ENCODE measurements at places on chromosomes 5 and 9.

GRCh38 chr5:151264113-151264512, 11.1 kb downstream of the GM2A start:
- no peak for DNase-seq

DNA sequence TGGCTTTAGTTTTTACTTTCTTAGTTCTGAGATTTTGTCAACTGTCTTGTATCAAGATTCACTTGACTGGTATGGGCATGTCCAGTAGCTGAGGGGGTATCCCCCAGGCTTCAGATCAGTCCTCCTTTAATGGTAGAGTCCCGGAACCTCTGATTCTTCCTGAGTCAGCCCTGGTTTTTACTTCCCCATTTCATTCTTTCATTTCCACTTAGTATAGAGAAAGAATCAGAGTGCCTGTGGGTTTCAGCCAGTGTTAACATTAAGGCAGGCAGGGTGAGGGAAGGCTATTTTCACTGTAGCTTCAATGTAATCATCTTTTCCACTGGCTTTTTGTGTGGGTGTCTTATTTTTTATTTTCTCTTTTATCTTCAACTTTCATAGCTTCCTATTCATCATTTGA, 8.3 kb upstream of the COMMD10 start:
- DNase-seq: no peak

- DNase-seq: no peak
These were observed 687.9 kb upstream of the RGMB start for GRCh38 chr5:98085593-98085992.

DNA sequence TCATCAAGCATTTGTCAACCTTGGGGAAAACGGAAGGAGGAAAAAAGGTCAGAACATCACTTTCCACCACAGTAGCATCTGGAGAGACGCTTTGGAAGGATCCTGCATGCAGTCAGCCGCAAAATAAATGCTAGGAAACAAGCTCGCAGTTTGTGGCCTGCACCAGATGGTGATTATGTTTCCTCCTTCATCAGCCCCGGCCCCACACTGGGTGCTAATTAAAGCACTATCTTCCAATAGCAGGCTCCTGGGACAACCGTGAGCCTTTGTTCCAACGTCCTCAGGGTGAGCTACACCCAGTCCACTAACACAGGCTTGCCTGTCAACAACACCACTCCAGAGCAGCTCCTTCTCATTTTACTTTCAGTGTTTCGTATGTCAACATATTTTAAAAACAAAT, 64.0 kb downstream of the RNF130 start:
- no peak for DNase-seq

DNA sequence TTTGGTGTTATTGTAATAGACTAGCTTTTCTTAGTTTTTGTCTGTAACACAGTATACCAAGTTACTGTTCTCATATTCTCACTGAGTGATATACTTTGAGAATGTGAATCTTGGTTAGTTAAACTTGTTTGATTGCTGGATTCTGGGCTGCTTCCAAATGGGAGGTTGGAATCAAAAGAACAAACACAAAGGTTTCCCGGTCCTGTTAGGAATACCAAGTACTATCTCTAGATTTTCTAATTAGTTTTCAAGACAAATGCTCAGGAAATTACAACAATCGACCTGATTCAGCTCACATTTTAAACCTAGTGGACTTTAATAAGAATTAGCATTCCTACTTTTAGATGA, 244.3 kb downstream of the CSNK1G3 start:
- DNase-seq: no peak

- DNase-seq: no peak
These were observed 125.6 kb downstream of the ALDH1A1 start for GRCh38 chr9:72826996-72827949.

GRCh38 chr9:132201780-132202703, 40.2 kb downstream of the NTNG2 start:
- no peak for DNase-seq

- DNase-seq: no peak
These were observed 15.5 kb downstream of the SIL1 start for GRCh38 chr5:139182528-139183296.

GRCh38 chr5:15544039-15544438, 44.1 kb downstream of the FBXL7 start:
- no peak for DNase-seq

DNA sequence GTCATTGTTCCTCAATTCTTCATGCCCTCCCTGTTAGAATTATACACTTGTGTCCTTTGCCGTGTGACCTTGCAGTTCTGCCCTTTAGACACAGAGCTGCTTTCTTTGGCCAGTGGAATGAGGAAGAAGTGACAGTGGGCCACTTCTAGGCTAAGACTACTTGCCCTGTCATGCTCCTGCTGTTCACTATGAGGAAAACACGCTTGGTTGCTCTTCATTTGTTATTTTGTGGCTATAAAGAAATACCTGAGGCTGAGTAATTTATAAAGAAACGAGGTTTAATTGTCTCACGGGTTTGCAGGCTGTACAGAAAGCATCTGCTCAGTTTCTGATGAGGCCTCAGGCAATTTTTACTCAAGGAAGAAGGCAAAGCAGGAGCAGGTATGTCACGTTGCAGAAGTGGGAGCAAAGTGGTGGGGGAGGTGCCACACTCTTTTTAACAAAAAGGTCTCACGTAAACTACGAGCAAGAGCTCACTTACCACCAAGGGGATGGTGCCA, 279.1 kb upstream of the DMAC1 start:
- DNase-seq: no peak

- DNase-seq: no peak
These were observed 304.9 kb downstream of the TMEM167A start for GRCh38 chr5:82772281-82772680.

- DNase-seq: peak; percentile 69
These were observed 28.3 kb downstream of the TCF7 start for GRCh38 chr5:134142806-134143205.

GRCh38 chr5:165272436-165272835, 1767.0 kb downstream of the MAT2B start:
- DNase-seq: no peak

DNA sequence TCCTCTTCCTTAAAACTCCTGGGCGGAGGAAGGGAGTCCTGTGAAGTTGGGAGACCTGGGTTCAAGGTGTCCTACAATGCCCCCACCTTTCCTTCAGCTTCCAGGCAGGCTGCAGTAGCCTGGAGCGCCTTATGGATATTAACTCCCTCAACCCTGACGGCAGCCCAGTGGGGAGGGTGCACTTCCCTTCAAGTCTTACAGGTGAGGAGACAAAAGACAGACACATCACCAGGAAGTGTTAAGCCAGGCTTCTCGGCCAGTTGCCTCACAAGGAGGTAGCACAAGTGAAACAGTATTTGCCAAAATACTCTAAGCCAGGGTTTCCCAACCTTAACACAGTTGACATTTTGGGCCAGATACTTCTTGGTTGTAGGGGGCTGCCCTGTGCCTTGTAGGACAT, 4.2 kb downstream of the TRIM7 start:
- peak; percentile 14 for DNase-seq

DNA sequence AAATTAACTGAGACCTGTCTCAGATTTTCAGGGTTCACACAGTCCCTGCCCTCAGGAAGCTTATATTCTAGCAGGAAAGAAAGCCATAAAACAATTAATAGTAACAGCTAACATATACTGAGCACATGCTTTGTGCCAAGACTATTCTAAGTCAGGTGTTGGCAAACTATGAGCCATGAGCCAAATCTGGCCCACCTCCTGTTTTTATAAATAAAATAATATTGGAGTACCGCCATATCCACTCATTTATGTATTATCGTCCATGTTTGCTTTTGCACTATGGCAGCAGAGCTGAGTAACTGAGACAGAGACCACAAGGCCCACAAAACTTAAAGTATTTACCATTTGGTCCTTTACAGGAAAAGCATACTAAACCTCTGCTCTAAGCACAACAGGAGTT, 83.3 kb upstream of the TRIO start:
- no peak for DNase-seq

DNA sequence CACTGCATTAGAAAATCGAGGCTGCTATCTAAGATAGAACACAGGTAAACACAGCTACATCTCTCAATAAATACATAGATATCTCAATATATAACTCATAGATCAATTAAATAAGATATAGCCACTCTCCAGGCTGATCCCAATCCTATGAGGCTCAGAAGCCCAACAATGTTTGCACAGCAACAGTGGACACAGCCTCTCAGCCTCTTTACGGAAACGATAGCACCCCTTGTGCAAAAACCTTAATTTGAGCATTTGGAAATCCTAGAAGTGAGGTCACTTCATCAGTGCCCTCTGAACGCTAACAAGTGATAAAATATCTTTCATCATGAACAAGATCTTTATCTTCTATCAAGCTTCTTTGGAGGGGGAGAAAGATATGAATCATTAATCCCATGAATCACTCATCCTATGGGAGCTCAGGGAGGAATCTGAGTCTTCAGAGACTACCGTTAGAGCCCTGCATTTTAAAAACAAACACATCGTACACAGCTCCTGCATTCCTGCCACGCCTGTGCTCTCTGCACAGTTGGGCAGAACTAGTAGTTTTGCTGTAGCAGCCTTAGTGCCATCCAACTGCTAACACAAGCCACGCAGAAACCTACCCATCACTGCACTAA, 71.4 kb downstream of the MED27 start:
- DNase-seq: no peak

GRCh38 chr9:80375477-80375876, 803.7 kb downstream of the TLE4 start:
- DNase-seq: no peak

GRCh38 chr5:96821260-96821916, 13.6 kb upstream of the ERAP1 start:
- no peak for DNase-seq

DNA sequence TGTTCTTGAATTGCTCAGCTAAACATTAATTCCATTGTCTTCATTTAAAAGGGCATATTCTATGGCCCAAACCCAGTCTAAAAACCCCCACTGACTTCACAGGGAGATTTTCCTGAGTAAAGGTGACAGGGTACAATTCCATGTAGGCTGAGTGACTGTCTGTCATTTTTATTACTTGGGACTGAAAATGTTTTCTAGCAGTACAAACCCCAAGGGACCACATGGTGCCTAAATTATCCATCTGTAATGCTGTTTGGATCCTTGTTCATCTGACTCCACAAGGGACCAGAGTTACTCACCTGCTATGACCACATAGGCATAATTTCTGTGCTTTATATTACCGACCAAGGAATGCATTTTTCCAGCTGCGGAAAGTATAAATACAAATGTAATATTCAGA, 349.1 kb downstream of the ZNF608 start:
- no peak for DNase-seq

- DNase-seq: no peak
These were observed 44.9 kb downstream of the NKD2 start for GRCh38 chr5:1053391-1054017.

- no peak for DNase-seq
These were observed 490.8 kb downstream of the RASEF start for GRCh38 chr9:82572146-82572545.

DNA sequence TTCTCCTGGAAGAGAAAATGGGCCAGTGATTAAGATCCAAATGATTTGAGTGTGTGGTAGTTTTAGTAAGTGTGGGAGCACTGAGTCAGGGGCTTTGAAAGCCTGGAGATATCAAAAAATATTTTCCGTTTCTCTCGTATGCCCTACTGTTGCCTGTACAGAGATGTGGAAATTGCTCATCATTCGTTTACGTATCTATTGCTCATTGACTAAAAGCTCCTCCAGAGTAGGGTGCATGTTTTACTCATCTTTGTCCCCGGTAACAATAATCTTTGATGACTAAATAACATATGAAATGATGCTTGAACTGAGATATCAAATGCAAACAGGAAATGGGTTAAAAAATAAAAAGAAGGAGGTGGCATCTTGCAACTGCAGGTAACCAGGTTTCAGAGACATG, 114.2 kb upstream of the FST start:
- no peak for DNase-seq

- no peak for DNase-seq
These were observed 97.5 kb downstream of the PHF2 start for GRCh38 chr9:93673839-93674334.

DNA sequence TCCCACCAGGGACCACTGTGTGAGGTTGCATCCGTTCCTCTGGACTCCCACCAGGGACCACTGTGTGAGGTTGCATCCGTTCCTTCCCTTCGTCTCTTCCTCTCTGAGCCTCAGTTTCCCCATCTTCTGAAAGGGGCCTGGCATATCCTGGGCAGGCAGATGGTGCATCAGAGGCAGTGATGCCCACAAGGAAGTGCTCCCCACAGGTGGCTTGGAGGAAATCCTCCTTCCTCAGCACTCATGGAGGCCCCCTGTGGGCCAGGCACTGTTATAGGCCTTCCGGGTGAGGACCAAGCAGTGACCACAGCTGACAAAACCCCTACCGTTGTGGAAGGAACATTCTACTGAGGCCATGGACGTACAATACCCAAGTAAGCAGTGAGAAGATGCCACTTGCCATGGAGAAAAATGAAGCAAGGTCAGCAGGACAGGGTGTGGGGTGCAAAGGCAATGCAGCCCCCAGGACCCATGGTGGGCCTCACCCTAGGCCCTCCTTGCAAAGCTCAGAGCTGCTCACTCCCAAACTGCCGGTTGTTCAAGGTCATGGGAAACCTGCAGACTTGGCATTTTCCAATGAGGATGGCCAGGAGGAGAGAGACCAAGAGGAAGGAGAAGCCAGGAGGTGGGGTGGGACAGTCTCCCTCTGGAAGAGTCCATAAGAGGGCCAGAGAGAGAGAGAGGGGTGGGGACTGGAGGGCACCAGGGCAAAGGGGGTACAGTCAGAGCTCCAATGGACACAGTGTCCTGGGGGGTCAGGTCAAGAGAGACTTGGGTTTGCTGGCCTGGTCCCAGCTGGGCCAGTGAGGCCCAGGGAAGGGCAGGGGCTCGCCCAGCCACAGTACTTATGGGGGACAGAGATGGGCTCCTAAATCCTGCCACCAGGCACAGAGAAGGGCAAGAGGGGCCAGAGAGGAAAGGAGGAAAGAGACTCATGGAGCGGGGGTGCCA, 51.1 kb downstream of the C9orf50 start:
- no peak for DNase-seq

DNA sequence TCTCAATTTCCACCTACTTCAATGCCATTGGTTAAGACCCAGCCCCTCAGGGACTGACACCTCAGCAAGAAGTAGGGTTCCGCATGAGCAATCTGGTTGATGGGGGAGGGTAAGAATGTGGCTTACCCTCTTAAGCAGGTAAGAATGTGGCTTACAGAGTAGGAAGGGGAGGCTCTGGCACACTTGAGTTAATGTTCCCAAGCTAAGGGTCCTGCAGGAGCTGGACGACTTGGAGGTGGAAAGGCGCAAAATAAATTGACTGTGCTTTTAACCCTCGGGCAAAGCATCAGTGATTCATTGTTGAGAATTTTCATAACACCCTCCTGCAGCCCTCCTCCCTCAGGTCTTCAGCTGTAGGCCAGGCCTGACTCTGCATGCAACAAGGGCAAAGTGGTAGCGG, 24.9 kb upstream of the ADRA1B start:
- DNase-seq: no peak

- no peak for DNase-seq
These were observed 163.9 kb upstream of the IER5L start for GRCh38 chr9:129341987-129342348.
